Stimulated activated CD4-positive, alpha-beta T cell treated with anti-CD3 and anti-CD28 coated beads, Interleukin-1b, Interleukin-23, amount 100 ng/mL, for 24 hours (primary cell): ENCODE measurements at places on chromosomes 4 and X.

DNA sequence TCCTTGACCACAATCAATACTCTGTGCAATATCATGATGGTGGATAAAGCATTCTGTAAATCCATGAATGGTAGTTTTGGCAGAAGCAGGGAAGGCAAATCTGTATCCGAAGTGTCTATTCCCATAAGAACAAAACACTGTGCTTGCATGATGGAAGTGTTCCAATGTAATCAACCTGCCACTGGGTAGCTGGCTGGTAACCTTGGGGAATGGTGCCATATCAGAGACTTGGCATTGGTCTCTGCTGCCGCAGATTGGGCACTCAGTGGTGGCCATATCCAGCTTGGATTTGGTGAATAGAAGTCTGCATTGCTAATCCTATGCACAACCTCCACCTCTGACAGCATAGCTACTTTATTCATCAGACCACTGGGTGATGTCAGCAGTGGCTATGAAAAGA is 114.3 kb upstream of the EMCN start:
- DNase-seq: no peak

DNA sequence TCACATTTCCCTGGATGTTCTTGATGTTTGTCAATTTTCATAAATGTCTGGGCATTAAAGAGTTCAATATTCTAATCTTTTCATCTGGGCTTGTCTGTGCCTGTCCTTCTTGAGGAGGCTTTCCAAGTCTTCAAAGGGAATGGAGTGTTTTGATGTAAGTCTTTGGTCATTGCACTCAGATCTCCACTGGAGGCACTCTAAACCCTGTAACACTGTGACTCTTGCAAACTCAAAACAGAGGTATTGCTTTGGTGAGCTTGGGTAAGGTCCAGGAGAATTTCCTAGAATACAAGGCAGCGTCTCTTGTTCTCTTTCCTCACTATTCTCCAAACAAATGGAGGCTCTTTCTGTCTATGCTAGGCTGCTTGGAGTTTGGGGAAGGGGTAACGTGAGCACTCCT is 1118.1 kb upstream of the PABPC4L start:
- DNase-seq: no peak

DNA sequence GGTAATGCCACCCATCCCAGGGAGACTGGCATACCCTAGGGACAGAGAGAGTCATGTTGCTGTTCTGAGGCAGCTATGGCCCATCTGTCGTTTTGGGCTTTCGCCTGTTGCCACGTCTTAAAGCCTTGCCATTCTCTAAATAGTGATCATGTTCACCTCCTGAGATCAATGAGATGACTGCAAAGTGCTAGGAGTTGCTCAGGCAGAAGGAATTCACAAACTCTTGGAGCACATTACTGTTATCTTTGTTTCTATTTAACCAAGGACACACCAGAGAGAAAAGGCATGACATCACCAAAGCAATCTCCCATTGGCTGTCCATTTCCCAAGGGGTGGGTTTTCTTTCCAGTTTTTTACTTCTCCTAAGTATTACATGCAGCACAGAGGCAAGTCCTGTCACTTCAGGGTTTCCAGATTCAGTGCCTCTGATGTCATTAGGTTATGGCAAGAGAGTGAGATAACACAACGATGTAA is 37.1 kb upstream of the SETD7 start:
- no peak for DNase-seq

DNA sequence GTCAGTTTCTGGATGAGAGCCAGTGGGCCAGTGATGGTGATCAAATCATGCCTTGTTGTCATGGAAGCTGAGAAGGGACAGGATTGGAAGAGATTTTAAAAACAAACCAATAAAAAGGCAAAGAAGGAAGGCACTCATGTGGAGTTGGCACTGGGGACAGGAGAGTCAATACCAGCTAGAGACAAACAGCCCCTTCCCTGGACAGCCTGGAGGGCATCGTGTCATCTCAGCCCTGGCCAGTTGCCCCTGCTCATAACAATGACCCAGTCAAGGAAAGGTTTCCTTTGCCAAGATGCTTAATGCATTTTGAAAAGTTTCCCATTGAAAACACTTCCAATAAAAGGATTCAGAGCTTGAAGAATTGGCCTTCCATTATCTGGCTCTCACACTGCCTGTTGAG is 55.5 kb downstream of the SCML1 start:
- no peak for DNase-seq

- DNase-seq: peak; percentile 20
Observed at GRCh38 chr4:173013232-173013930, 155.2 kb upstream of the GALNT7 start.

DNA sequence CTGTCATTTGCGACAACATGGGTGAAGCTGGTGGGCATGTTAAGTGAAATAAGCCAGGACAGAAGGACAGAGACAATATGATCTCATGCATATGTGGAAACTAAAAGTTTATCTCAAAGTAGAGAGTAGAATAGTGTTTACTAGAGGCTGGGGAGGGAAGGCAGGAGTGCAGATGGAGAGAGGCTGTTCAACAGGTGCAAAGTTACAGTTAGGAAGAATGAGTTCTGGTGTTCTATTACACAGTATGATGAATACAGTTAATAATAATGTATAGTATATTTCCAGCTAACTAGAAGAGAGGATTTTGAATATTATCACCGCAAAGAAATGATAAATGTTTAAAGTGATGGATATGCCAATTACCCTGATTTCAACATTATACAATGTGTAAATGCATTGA is 69.8 kb downstream of the FBXL5 start:
- DNase-seq: no peak

GRCh38 chrX:131216828-131217227 is 72.3 kb downstream of the IGSF1 start:
- DNase-seq: no peak

DNA sequence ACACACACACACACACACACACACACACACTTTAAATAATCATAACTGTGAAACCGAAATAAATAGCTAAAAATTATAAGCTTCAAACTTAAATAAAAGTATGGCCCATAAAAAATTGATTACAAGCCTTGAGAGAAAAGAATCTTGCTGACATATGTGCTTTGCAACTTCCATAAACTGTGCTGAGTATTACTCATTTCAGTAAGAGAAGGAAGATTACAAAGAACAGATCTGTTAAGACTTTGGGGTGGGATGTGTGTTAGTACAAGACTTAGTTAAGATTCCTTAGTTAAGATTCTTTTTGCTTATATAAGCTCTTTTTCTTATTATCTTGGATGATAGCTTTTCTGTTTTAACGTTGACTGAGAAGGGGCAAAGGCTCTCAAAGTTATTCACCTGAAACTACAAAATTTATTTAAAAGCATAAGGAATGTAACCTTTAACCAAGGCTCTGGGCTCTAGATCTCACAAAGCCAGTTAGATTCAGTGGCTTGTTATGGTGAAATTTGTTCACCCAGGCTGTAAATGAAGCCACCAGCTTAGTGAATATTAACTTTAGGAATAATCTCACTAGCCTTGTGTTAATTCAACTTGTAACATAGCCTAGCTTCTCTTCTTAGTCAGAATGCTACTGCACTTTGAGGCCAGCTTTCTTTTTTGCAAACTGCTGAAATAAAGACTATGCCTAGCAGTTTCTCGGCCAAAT is 58.2 kb downstream of the ARSJ start:
- no peak for DNase-seq

DNA sequence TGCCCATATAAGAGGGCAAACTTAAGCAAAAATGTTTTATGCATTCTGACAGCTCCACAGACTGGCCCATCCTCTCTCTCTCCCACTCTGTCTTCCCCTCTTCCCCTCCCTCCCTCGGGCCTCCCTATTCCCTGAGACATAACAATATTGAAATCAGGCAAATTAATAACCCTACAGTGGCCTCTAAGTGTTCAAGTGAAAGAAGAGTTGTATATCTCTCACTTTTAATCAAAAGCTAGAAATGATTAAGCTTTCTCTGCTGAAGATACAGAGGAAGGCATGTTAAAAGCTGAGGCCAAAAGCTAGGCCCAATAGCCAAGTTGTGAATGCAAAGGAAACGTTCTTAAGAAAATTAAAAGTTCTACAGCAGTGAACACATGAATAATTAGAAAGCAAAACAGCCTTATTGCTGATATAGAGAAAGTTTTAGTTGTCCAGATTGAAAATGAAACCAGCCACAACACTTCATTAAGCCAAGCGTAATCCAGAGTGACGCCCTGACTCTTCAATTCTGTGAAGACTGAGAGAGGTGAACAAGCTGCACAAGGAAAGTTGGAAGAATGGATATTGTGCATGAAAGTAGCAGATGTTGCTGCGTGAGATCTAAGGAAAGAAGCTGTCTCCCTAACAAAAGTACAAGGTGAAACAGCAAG is 54.9 kb downstream of the USO1 start:
- DNase-seq: no peak

DNA sequence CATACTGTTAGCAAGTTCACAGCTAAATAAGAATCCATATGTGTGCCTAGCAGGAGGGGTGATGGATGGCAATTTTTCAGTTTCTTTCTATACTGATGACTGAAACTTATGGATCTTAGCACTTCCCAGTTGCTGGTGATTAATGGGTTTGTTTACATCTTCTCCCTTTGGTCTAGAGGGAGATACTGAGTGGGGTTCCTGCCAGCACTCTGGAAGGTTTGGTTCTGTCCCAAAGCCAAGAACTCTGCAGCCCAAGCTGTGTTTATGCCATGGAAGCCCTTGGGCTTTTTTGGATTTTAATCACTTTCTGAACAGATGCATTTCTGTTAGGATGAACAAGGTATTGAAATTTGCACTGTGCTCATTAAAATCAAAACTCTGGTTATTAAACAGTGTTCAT is 43.5 kb downstream of the DDIT4L start:
- no peak for DNase-seq

DNA sequence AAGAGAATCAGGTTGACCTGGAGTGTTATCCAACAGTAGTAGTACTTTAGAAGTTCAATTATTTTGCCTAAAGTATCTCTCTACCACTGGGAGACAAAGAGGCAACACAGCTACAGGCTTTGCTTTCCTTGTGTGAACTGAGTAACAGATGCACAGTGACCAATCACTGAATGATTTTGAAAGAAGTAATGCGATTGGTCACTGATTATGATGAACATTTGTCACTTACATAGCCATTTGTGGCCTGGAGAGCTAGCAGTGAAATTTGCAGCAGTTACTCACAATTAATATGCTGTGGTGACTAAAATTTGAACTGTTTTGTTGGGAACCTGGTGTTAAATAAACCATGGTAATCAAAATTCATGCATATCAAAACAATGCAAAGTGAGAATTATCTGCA is 508.7 kb upstream of the DIPK2B start:
- DNase-seq: no peak

DNA sequence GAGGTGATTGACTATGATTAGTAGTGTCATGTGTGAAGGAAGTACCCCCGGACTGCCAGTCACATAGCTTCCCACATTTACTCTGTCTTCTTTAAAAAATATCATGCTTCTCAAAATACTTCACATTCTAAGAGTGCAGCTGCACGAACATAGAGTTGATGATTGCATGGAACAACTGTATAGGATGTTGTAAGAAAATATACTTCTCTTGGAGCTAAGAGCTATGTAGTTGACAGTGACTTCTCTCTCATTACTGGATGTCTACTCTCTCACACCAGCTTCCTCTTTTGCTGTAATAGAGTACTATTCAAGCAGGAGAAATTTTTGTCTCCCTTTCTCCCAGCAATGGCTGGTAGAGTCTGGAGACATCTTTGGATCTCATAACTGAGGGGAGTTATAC is 99.4 kb upstream of the PUDP start:
- no peak for DNase-seq

- no peak for DNase-seq
Observed at GRCh38 chr4:8260656-8261111, 8.9 kb upstream of the HTRA3 start.

DNA sequence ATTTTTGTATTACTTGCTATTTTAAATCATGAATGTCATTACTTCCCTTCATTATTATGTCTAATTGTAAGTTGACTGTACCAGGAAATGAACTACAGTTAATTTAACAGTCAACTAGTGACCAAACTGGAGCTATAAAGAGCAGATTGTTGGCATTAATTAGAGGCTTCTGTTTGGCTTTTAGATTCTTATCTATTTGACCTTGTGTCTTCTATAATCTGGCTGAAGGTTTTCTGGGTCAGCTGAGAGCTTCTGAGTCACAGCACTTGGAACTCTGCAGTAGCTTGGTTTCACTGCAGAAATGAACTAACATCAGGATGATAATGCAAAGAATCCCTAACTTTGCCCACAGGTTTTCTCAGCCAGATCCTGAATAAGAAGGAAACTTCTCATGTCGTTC is 169.2 kb upstream of the LEF1 start:
- no peak for DNase-seq

DNA sequence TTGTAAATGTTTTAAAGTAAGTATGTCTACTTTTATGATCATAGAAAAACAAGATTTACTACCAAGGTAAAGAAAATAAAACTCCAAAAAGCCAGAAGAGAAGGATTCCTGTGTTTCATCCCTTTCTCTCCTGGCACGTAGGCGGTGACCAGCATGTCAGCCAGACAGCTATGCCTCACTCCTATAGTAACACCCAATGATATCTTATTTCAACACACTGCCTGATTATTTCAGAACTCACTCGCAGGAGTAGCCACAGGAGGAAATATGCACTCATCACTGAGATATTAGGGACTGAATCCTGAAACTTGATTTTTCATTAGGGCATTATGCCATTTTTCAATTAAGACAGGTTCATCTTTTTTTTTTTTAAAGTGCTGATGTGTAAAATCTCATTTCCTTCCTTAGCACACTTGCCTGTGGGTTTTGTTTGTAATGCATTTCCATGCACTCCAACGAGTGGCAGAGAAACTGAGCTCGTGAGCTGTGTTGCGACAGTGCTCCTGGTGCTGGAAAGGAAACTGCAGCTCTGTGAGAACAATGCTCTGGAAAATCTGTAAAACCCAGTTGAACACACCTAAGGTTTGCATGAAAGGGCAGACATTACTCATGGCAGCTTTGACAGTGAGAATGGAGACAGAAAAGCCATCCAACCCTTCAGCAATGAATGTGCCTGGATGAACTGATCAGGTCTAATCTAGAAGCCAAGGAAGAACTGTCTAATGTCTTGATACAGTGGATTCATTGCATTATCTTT is 18.2 kb downstream of the RAI2 start:
- no peak for DNase-seq

DNA sequence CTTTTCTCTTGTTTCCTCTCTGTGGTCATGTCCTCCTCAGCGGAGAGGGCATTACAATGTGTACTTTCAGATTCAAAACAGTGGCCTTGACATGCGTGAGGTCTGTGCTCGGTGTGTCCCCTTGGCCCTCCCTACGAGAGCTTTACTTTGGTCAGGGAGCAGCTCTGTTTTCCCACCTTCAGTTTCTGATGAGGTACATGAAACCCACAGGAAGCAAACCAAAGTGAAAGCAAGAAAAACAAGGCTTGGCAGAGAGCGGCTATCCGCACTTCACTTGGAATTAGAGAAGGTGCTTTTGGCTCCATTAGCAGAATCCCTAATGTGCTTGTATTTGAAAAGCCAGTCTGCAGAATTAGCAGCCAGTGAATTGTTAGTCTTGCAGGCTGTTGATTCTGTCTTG is 19.5 kb upstream of the BOD1L1 start:
- DNase-seq: no peak

DNA sequence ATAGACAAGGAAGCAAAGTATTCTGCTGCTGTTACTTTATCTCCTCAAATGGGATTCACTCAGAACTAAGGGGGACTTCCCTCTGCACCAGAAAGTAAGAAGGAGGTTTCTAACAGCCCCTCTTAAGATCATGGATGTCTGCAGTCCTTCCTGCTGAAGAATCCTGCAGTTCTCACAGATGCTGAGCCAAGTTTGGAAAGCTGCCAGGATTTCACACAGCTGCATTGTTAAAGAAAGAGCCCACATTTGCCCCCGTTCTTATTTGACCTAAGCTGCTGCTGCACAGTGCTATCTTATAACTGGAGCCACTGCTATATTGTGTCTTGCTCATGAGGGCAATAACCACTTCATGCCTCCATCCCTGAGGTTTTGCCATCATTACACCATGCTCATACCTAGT is 81.1 kb downstream of the FAAH2 start:
- DNase-seq: no peak
